ENCODE measurements at places on chromosomes 12 and 14.

DNA sequence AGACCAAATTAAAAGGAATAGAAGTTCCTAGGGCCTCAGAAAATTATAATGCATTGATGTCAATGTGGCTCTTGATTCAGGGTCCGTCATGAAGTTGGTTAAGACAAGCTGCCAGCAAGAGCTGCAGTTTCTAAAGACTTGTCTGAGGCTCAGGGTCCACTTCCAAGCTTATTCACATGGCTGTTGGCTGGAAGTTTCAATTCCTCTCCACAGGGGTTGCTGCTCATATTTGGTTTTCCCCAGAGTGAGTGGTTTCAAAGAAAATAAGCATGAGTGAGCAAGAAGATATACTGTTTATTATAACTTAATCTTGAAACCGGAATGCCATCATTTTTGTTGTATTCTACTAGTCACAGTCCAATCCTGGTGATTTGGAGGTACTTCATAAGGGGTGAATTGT, 1247.4 kb downstream of the LRFN5 start:
- no peak for DNase-seq

- no peak for DNase-seq
Measured at GRCh38 chr12:109744026-109744425, 30.4 kb downstream of the FAM222A start.

DNA sequence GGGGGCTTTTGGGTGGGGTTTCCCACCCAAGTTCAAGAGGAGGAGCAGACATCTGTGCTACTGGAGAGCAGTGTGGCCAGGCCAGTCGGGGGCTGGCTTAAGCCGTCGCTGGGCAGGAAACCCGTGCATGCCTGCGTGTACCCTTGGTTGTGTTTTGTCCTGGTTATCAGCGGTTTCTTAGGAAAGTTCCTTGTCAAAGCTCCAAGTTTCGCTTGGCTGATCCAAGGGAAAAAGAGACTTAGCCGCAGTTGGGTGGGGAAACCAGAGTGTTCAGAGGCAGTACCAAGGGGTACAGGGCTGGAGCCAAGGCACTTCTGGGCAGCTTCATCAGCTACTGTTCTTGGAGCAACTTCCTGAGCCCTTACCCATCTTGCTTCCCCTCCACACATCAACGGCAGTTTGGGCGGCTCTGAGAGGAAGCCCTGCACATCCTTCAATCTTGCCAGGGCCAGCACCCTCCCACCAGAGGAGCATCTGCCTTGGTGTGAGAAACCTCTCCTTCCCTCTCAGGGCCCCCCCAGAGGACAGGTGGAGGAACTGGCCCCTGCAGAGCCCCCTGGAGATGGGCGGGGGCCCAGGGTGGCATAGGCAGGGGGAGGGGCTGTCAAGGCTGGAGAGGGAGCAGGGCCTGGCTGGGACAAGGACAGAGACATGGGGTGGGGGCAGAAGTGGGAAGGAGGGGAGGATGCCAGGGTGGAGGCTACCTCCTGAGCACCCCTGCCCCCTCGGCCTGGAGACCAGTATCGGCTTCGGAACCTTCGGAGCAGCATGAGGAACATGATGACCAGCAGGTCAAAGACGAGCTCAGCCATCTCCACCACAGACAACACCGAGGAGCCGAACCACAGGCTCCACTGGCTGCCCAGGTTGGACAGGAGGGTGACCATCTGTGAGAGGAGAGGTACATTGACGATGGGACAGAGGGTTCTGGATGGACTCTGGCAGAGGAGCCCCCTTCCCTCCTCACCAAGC, 5.8 kb upstream of the TNFRSF1A start:
- DNase-seq, result no peak

DNA sequence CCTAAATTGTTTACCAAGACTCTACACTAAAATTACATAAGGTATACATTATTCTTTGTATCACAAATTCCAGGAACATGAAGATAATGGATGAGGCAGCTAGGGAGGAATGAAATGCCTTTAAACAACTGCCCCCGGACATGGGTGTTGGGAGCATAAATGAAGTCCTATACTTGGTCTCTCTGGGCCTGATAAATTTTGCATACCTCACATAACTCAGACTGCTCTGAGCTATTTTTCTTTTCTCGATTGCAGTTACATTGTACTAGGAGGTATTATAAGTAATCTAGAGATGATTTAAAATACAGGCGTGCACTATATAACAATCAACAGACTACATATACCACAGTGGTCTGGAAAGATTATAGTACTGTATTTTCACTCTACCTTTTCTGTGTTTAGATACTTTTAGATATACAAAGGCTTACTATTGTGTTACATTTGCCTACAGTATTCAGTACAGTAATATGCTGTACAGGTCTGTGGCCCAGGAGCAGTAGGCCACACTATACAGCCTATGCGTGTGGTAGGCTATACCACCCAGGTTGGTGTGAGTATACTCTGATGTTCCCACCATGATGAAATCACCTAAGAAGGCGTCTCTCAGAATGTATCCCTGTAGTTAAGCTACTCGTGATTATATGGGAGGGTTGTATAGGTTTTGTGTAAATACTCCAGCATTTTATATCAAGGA, 14.3 kb downstream of the FNTB start:
- DNase-seq, result no peak

DNA sequence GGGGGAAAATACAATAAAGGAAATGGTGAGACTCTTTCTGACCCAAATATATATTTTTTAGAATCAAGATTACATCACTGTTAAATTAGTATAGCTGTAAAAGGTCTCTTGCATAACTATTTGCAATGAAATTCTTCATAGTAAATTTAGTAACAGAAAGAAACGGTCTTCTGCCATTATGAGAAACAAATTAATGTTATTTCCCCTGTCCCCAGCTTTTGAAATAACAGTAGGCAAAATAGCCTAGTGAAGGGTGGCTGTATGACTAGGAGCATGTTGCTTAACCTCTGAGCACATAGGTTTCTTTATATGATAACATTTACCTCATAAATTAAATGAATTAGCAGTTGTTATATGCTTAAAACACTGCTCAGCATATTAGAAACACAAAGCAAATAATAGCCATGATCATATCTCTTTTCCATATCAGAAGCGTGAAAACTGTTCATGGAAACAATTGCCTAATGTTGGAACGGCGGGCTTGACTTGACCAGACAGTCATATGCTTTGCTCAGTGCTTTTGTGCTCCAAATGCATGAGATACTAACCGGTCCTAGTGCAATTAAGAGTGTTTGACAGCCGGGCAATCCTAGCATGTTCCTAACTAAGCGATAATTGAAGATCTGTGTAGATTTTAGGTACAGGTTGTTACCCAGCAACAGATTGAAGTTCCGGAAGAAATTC, 24.0 kb downstream of the BHLHE41 start:
- no peak for DNase-seq

GRCh38 chr14:93109572-93110481, 5.9 kb downstream of the ITPK1 start:
- DNase-seq, result no peak

GRCh38 chr12:50296554-50296953, 13.2 kb upstream of the LIMA1 start:
- no peak for DNase-seq

GRCh38 chr12:24045816-24046257, 96.4 kb upstream of the SOX5 start:
- no peak for DNase-seq

- peak; percentile 75 for DNase-seq
Measured at GRCh38 chr14:70045844-70046535, 142.8 kb downstream of the SLC8A3 start.

- DNase-seq, result no peak
Measured at GRCh38 chr12:117892441-117892840, 76.3 kb downstream of the KSR2 start.

GRCh38 chr12:56163533-56164344, 5.6 kb downstream of the MYL6 start:
- no peak for DNase-seq

- DNase-seq, result no peak
Measured at GRCh38 chr14:39406560-39406959, 25.7 kb downstream of the FBXO33 start.

DNA sequence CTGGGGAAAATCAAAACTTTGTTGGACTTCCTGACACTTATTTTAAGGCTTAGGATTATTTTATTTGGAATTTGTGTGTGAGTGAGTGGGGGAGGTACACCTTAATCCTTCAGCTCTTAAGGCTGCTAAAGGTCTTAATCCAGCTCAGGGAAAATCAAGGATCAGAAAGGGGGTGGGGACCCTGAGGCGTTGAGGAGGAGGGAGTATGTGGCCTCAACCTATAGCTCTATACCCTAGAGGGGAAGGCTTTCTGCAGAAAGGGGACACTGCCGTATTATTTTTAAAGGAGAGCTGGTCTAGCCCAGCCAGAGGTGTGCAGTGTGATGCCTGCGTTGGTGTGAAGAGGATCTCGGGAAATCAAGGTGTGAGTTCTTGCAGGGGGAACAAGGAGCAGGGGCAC, 20.0 kb downstream of the IRF2BPL start:
- no peak for DNase-seq

DNA sequence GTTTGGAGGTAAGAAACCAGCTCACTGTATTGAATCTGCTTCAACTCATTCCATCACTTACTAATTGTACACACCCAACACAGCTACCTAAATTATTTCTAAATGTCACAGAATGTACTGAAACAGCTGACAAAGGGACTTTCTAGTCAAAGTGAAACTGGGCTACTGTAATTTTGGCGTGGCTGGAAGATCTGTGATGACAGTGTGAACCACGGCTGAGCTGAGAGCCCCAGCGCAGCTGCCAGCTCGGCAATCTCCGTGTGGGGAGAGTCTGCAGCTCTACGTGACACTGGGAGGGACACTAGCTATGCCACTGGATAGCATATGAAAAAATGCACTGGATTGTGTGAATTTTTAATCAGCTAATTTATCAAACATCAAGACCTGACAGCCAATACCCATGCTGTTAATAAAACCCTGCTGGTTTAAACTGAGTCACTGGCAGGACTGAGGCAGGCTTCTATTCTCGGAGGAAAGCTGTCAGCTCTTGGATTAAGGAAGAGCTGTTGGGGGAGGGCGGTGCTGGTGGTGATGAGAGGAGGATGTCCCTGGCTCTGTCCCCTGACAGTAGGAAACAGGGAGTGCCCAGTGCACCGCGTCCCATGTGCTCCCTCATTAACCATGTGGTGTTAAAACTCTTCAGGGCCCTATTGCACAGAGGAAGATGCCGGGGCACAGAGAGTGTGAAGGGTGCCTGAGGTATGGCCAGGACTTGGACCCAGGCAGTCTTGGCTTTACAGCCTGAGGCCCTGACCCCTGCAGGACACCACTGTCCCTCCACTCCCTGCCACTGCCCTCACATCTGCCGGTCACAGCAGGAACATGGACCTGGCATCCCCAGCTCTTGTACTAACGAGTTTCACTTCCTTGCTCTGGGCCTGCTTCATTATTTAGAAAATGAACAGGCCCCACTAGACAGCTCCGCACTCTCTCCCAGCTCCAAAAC, 13.3 kb downstream of the SLC15A4 start:
- DNase-seq, result no peak

DNA sequence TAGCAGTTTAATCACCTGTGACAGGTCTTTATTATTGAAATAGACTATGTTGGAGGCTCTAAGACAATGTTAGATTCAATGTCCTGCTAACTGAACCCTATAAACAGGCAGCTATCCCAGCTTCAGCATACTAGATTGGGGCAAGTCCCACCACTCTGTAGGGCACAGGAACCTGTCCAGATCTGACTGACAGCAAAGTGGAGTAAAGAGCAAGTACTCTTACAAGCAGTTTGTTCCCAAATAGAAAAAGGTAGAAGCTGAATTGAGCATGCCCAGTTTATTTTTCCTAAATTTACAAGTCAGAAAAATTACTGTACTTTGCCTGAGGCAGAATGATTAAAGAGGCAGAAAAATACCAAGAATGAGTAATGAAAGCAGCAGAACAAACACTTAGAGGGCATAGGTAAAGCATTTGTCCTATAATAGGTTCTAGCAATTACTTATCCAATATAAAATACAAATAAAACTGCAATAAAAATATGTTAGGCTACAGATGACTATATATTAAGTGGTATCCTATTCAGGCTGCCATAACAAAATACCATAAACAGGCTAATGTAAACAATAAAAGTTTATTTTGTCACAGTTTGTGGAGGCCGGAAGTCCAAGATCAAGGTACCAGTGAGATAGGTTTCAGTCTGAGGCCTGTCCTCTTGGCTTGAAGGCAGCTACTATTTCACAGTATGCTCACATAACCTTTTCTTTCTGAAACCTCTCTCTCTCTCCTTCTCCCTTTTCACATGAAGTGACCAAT, 868.2 kb downstream of the C12orf50 start:
- DNase-seq, result no peak

DNA sequence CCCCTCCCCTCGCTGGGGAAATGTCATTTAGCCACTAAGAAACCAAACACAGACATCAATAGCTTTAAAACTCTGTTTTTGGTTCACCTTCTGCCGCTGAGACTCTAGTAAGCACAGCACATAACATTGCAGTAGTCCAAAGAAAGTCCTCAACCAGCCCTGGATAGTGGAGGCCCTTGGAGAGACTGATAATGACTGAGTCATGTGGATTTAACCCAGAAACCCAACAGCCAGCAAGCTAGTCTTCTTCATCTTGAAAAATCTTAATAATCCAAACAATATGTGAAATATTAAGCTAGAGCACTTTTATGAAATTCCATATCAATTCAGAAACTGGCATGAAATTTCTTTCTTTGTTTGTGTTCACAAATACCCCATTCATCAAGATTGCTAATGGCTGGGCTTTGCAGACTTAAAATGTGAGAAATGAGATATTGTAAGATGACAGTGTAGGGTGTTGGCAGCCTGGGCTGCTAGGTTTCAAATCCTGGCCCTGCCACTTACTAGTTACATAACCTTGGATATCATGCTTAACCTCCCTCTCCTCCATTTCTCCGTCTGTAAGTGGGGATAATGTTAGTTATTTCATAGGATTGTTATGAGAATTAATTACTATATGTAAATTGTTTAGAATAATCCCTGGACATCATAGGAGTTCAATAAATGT, 40.1 kb downstream of the RERG start:
- DNase-seq, result no peak

GRCh38 chr14:20302042-20302755, 3.6 kb downstream of the TTC5 start:
- no peak for DNase-seq

- DNase-seq, result no peak
Measured at GRCh38 chr12:110821917-110822316, 24.9 kb upstream of the CCDC63 start.

GRCh38 chr12:122244565-122245371, 18.9 kb upstream of the DIABLO start:
- no peak for DNase-seq

GRCh38 chr14:70658899-70659298, 17.2 kb downstream of the TTC9 start:
- no peak for DNase-seq

- no peak for DNase-seq
Measured at GRCh38 chr12:123934829-123935228, 37.8 kb downstream of the CCDC92 start.

- no peak for DNase-seq
Measured at GRCh38 chr12:87988534-87988933, 40.7 kb downstream of the C12orf50 start.

Measured in HTR-8/SVneo (cell line).